Esophagus muscularis mucosa (tissue), 4 donors: ENCODE measurements at places on chromosomes 1 and 21. TPM values are rescaled to one million over a fixed set of nuclear protein-coding genes. Genes with fewer than 3 reads are reported as not detected.

GRCh38 chr1:229536982-229537381, 21.5 kb downstream of the ABCB10 start:
- H3K36me3 ChIP-seq = peaks cover 88% of the 10 kb centered on the region
- no peak overlapping the region for H3K27ac ChIP-seq
- DNase-seq = no peak
- no peaks in the 10 kb centered on the region for H3K4me1 ChIP-seq

RAP1GAP gene
- total RNA-seq = 0.33 TPM

- no peak overlapping the region for H3K4me3 ChIP-seq
- no peaks in the 10 kb centered on the region for H3K36me3 ChIP-seq
- no peak overlapping the region for H3K27ac ChIP-seq
- no peak for DNase-seq
- H3K27me3 ChIP-seq = no peaks in the 10 kb centered on the region
- H3K4me1 ChIP-seq = no peaks in the 10 kb centered on the region
These were observed 288.0 kb downstream of the NFIA start for GRCh38 chr1:61370177-61370912.

GRCh38 chr1:904310-904950, 19.3 kb upstream of the SAMD11 start:
- peak; percentile 95 for DNase-seq
- peak overlapping the region; percentile 54 for H3K4me3 ChIP-seq
- H3K36me3 ChIP-seq = no peaks in the 10 kb centered on the region

DNA sequence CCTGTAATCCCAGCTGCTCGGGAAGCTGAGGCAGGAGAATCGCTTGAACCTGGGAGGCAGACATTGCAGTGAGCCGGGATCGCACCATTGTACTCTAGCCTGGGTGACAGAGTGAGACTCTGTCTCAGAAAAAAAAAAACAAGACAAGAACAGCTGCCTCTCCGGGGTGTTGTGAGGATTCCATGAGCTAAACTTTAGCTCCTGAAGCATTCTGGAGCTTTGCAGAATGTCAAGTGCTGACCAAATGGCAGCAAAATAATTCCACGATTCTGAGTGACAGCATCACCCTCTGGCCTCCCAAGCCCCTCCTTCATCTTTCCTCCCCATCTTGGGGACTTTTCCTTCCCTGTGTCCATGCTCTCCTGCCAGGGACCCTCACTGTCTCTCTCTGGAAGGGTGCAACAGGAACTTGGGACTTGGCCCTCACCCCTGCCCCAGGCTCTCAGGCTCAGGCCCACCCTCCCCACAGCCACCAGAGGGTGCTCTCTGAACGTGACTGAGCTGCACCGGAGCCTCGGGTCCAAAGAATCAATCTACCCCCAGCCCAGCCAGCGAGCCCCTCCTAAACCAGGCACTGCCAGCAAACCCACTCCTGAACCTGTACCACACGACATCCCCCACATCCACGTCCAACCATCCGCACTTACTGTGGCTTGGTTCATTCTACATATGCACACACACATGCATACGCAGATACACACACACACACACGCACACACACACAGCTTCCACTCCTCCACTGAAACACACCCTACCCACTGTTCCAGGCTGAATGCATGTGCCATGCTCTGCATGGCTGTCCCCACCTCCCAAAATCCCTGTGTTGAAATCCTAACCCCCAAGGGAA, 45.7 kb downstream of the ACOT7 start:
- peaks cover 38% of the 10 kb centered on the region for H3K4me1 ChIP-seq
- H3K27me3 ChIP-seq = no peaks in the 10 kb centered on the region
- no peak overlapping the region for H3K4me3 ChIP-seq

CELA2A gene
- total RNA-seq = not detected

OR2T35 gene
- total RNA-seq = not detected

SMCP gene
- not detected for total RNA-seq

- H3K27ac ChIP-seq = peak within 1 kb of the TSS; percentile 91
- peaks cover 38% of the 10 kb centered on the region for H3K36me3 ChIP-seq
These were observed at the start of gene NAXE for GRCh38 chr1:156591432-156592157. Gene NAXE (plus strand): TSS chr1:156591776. CDS start chr1:156591805, 29 bp downstream.

DNA sequence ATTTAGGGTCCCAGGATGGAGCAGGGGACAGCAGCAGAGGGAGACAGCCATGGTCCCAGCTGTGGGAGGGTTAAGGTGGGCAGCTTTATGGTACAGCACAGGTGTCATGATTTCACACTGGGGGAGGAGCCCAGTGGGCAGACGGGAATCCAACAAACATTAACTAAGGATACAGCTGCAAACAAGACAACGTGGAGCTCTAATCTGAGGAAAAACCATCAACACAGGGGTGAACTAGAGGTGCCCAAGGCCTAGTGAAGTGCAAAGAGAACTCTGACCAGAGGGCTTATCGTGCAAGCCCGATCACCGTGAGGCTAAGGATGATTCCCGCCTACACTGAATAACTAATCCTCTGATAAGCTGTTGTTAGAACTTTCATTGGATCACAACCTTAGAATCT, 18.7 kb downstream of the ECE1 start:
- H3K4me3 ChIP-seq = no peak overlapping the region
- no peak for DNase-seq
- H3K27ac ChIP-seq = no peak overlapping the region
- peaks cover 77% of the 10 kb centered on the region for H3K36me3 ChIP-seq
- H3K4me1 ChIP-seq = peaks cover 38% of the 10 kb centered on the region

DNA sequence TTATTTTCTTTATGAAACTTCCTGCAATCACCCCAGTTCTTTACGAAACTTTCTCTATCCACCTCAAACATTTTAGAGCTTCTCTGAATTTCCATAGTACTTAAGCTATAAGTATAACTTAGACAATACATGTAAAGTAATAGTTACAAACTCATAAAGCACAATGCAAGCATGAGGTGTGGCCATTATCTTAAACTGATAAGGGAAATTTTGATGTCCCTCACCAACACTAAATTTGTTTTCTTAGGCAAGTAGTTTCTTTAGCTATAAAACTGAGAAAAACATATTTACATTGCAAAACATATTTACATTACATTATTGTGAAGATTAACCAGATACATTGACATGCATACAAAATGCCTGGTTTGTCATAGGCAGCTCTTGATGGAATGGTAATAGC, 146.4 kb upstream of the ATP1B1 start:
- no peak overlapping the region for H3K4me3 ChIP-seq
- no peak for DNase-seq
- no peaks in the 10 kb centered on the region for H3K27me3 ChIP-seq
- H3K36me3 ChIP-seq = no peaks in the 10 kb centered on the region

LEFTY1 gene
- 0.33 TPM for total RNA-seq

DNA sequence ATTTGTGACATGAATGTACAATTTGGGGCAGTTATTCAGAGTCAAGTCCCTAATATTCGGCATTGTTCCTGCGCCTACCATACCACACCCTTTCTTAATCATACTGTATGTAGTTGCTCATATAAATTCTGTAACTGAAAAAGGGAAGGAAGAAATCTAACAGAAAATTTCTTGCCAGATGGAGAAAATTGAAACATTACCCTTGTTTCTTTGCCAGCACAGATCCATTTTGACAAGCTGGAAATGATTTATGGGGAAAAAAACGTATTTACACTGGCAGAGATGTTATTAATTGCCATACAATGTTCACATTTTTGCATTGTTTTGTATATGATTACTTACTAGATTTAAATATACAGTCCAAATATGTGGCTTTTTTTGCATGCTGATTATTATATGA, 363.8 kb upstream of the PKN2 start:
- no peak overlapping the region for H3K4me3 ChIP-seq
- DNase-seq = no peak
- no peaks in the 10 kb centered on the region for H3K4me1 ChIP-seq
- no peaks in the 10 kb centered on the region for H3K27me3 ChIP-seq

DNA sequence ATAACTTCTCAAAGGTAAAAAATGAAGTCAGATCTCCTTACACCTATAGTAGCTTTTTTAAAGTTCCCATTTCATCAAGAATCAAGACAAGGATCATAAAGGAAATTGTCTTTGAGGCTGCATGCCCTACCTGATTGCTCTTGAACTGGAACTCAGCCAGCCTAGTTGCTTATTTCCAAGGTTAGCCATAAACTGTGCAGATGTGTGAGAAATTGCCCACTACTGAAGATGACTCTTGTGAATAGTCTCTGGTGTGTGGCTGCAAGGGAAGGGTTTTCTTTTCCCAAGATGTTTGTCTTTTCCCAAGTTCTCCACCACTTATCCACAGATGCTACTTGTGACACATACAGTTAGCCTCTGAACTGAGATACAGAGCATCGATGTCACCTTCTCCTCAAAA, 81.7 kb upstream of the DUSP10 start:
- H3K27ac ChIP-seq = no peak overlapping the region
- no peaks in the 10 kb centered on the region for H3K27me3 ChIP-seq
- no peak overlapping the region for H3K4me3 ChIP-seq

- H3K4me3 ChIP-seq = no peak overlapping the region
- no peak overlapping the region for H3K27ac ChIP-seq
- DNase-seq = no peak
These were observed 155.1 kb downstream of the HHAT start for GRCh38 chr1:210483821-210484220.

DOCK7 gene
- total RNA-seq = 66.7 TPM

DNA sequence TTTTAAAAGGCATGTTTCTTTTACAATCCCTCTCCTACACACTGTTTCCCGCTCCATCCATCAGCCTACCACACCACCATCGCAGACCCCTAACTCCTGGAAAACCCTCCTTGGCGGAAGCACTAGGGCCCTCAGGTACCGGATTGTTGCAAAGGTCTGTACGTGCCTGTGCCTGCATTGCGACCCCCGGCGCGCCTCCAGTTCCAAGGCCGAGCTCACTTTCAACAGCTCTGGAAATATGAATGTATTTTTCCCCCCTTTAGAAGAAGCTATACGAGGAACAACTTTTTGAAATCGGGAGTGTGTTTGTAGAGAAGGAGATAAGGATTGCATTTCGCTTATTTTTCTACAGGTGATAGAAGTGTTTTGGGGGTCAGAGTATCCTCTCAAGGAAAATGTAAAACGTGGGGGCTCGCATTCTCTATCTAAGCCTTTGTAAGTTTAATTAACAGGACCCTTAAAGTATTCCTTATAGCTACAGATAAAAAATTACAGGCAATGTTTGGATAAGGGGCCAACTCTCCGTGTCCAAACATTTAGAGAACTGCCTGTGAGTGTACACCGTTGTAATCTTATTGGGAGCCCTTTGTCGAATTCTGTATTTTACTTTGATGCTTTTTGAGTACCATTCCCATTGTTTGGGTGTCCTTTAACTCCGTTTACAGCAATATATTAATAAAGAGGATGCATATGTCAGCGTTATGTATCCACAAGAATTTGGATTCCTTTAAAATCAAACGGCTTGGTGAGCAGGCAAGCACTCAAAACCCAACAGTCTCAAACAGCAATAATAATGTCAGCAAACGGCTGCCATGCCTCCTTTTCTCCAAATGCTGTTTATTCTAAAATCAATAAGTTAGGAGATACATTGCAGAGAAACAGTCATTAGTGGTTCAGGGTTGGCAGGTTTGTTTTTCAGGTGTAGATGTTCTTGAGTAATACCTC, 5.9 kb downstream of the PRRX1 start:
- no peaks in the 10 kb centered on the region for H3K27me3 ChIP-seq
- H3K36me3 ChIP-seq = no peaks in the 10 kb centered on the region
- H3K27ac ChIP-seq = no peak overlapping the region
- no peak overlapping the region for H3K4me3 ChIP-seq
- H3K4me1 ChIP-seq = peaks cover 15% of the 10 kb centered on the region

GRCh38 chr1:235648954-235649367, 623 bp downstream of the GNG4 start:
- H3K36me3 ChIP-seq = no peaks in the 10 kb centered on the region
- H3K4me1 ChIP-seq = peaks cover 31% of the 10 kb centered on the region
- peaks cover 4% of the 10 kb centered on the region for H3K27me3 ChIP-seq
- DNase-seq = peak; percentile 89
- H3K27ac ChIP-seq = no peak overlapping the region
- peak overlapping the region; percentile 68 for H3K4me3 ChIP-seq

FDPS gene
- total RNA-seq = 97.2 TPM

- H3K36me3 ChIP-seq = peaks cover 41% of the 10 kb centered on the region
- DNase-seq = no peak
- no peak overlapping the region for H3K4me3 ChIP-seq
- H3K27ac ChIP-seq = peak overlapping the region; percentile 20
- peaks cover 82% of the 10 kb centered on the region for H3K4me1 ChIP-seq
These were observed 6.7 kb downstream of the TAGLN2 start for GRCh38 chr1:159918352-159919200.

- no peak overlapping the region for H3K4me3 ChIP-seq
- no peak overlapping the region for H3K27ac ChIP-seq
- no peak for DNase-seq
These were observed 116.6 kb downstream of the HS2ST1 start for GRCh38 chr1:87030740-87031690.

GRCh38 chr1:25647863-25648262, 31.3 kb downstream of the MAN1C1 start:
- H3K4me1 ChIP-seq = peaks cover 57% of the 10 kb centered on the region
- no peak overlapping the region for H3K4me3 ChIP-seq
- H3K27ac ChIP-seq = no peak overlapping the region
- DNase-seq = peak; percentile 85

STUM gene
- total RNA-seq = 6.0 TPM
